ENCODE measurements at places on chromosomes 5 and 9.

- no peak for DNase-seq
Measured at GRCh38 chr5:136802383-136802782, 437.0 kb upstream of the TRPC7 start.

DNA sequence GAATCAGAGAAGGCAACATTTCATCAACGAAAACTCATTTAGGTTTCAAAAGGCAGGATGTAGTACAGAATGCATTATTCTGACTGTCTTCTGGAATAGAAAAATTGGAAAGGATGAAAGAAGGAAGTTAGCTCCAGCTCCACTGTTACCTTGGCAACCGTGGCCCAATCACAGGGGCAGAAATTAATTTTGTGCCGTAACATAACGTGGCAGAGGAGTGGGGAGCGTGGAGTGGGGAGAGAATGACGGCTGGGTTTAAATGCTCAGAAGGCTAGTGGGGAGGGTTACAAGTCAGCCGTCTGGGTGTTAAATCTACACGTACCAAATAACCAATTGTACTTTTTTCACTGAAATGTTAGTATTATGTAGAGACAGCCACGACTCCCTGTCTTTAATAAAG, 32.3 kb upstream of the EQTN start:
- DNase-seq = no peak

DNA sequence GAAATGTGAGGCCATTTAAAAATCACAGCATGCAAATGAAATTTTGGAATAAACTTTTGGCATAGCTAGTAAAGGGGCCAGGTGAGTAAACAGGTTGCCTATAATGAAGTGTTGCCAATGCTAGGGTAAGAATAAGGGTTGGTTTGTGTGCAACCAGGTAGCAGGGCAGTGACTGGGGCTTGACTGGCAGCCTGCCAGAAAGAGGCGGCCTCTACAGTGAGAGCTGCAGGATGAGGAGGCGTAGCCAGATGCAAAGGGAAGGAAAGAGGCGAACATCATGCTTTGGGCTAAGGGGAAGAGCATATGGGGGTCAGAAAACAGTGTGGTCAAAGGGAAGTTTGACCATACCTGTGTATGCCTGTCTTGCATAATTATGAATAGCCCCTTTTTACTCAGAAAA, 70.6 kb downstream of the MAST4 start:
- no peak for DNase-seq

GRCh38 chr5:120375248-120375647, 88.9 kb upstream of the PRR16 start:
- no peak for DNase-seq

- no peak for DNase-seq
Measured at GRCh38 chr5:149048811-149049210, 14.1 kb downstream of the SH3TC2 start.

GRCh38 chr5:38267372-38267771, 9.0 kb downstream of the EGFLAM start:
- no peak for DNase-seq

Measured in left cardiac atrium (tissue), 4 donors.